Stimulated activated CD8-positive, alpha-beta memory T cell treated with anti-CD3 and anti-CD28 coated beads, Interleukin-7, amount 100 ng/mL, for 1 hour (primary cell): ENCODE measurements at places on chromosomes 4 and X.

DNA sequence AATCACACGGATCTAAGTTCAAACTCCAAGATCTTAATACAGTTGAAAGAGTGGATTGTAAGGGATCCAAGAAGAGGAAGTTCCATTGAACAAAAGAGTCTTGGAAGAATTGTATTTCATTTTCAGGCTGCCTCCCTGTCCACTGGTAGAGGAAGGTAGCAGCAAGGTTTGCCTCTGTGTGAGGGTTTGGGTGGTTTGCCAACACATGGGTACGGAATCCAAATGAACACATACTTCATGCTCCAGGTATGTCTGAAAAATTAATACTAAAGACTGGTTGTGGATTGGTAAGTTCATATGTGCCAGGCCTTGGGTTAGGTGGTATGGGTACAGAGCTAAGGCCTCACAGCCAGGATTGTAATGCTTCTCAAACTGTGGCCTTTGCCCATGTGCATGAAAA, 523.6 kb upstream of the BOD1L1 start:
- DNase-seq = no peak

DNA sequence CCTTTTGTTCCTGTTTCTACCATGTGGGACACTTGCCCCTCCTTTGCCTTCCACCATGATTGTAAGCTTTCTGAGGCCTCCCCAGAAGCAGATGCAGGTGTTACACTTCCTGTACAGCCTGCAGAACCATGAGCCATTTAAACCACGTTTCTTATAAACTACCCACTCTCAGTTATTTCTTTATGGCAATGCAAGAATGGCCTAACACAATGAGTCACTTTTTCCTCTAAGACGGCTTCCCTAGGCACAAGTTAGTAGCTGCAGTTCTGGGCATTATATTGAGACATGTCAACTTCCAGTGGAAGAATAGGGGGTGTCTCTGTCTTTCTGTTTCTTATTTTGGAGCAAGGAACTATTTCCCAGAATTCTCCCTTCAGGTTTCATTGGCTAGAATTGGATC, 32.9 kb upstream of the DIPK2B start:
- DNase-seq = no peak

DNA sequence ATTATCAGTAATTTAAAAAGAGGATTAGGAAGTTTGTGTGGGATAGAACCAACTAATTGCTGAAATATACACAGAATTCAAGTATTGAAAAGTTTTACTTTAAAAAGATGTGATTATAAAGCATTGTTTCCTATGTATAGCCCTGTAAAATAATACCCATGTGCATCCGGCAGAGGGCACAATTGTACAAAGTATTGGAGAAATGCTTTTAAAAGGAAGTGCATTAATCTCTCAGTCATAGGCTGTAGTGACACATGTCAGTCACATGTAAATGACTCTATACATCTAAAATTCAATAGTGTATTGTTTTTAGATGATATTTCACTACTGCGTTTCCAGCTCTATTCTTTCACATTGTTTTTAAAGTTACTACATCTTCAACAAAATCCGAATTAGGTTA, 9.7 kb upstream of the GEMIN8 start:
- DNase-seq = peak; percentile 11

- no peak for DNase-seq
Observed at GRCh38 chr4:15912961-15913630, 25.4 kb downstream of the FGFBP1 start.

DNA sequence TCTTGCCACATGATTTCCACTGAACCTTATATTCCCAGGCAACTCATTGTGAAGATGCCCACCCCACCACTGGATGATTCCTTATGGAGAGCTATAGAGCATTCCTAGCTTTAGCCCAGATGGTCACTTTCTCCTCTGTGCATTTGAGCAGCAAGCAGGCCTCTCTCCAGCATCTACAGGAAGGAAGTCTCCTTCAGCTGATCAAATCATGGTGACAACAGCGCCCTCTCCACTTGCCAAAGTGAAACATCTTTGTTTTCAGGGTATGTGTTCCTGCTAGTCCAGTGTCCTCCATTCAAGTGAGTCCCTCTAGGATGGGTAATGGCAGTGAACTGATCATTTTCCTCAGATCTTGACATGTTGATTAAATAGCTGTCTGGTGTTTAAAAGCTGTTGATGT, 10.9 kb upstream of the SYTL5 start:
- no peak for DNase-seq

DNA sequence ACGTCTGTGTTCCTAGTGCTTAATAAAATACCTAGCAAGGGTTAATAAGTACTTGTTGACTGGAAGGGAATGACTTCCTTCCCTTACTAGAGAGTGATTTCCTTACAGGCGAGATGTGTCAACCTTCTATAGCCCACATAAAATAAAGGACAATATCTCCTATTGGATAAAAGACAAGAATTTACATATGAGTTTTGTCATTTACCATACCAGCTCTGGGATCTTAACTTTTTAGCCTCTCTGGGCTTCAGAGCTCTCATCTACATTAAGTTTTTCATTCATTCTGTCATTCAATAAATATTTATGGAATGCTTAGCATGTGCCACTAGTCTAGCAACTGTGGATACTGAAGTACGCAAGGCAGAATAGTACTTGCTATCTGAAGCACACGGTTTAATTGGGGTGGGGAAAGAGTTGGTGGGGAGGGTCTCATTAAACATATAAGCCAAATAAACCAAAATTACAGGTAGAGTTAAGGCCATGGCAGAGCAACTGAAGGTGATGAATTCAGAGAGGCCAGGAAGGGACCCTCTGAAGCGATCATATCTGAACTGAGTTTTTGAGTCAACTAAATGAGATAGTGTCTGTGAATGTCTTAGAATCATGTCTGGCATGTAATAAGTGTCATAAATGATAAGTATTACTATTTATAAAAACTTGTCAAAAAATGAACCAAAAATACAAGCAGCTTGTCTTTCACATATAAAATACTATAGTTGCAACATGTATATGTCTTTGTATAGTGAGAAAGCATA, 91.6 kb upstream of the BMP2K start:
- no peak for DNase-seq

GRCh38 chrX:117538178-117539089, 578.2 kb downstream of the KLHL13 start:
- no peak for DNase-seq

DNA sequence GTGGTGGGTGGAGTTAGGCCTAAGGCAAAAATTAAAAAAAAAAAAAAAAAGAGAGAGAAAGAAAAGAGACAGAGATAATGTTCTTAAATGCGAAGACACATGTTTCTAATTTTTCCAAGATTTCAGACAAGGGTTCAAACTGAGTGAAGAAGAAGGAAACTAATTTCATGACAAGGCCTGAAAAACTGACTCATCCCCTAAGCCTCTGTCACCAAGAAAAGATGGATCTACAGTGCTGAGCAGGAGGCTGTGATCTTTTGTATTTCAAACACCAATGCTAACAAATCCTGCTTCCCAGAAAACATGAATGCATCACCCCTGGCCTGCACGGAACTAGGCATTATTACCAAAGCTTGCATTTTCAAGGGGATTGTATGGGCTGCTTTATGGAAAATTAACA, 75.3 kb downstream of the PPARGC1A start:
- no peak for DNase-seq

DNA sequence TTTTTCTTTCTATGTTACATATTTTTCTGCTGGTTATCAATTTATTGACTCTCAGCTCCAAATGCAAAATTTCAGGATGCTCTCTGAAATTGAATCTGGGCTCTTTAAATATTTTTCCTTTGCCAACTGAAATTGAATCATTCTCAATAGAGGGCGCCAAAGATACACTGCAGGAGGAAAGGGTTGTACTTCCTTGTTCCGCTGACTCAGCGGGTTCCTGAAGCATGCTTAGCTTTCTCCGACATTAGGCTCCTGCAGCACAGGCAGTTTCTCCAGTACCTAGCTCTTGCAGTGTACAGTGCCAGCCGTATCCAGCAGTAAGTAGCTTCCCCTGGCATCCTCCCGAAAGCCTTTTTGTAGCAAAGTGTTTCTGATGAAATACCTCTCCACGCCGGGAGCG, 28.8 kb upstream of the CFAP47 start:
- DNase-seq = no peak

- no peak for DNase-seq
Observed at GRCh38 chr4:75710246-75710645, 14.1 kb upstream of the USO1 start.

DNA sequence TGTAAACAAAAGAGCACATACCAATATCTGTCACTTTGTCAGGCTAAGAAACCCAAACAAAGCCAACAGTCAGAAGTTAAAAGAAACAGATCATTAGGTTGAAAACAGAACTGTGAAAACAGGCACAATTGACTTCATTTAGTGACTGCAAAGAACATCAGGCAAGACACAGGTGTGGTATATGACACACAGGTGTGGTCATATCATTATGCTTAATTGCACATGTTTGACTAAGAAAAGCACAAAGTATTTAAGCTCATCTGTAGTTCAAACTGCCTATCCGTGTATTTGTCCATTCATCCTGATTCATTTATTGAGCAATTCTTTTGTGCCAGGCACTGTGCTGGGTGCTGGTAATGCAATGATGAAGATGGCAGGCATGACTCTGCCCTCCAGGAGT, 150.7 kb downstream of the DEFB131A start:
- no peak for DNase-seq

DNA sequence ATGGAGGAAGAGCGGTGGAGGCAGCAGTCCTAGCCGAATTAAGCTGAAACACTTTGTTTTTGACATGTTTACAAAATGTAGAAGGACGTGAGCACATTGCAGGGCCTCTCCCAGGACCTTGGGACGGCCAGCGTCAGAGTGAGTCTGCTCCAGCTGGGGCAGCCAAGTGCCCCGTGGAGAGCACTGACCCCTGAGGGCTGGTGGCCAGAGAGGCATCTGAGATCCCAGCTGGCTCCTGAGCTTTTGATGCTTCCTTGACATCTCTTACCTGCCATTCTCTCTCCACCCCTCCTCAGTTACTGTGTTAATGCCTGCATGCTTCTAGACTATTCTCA, 24.7 kb downstream of the NAT8L start:
- no peak for DNase-seq

GRCh38 chr4:75555294-75556164, at the start of gene ODAPH:
Gene ODAPH, plus strand, starts transcription at chr4:75556066. Its CDS starts 17 bp downstream, at chr4:75556083.
- DNase-seq = no peak

DNA sequence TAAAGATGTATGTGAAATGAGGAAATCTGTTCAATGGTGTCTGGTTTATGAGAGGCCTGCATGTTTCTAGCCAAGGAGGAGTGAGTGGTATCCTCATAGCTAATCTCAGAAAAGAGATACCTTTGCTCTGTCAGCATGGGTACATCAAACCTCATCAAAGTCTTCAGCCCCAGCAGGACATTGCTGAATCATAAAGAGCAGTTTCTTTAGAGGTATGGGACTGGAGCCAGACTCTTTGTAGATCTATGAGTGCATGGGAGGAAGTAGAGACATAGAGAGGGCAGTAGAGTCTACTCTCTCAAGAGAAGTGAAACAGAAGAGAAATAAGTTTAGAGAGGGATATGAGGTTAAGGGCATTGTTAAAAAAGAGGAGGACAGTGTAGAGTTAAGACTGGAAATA, 1950.9 kb downstream of the ARAP2 start:
- DNase-seq = no peak

DNA sequence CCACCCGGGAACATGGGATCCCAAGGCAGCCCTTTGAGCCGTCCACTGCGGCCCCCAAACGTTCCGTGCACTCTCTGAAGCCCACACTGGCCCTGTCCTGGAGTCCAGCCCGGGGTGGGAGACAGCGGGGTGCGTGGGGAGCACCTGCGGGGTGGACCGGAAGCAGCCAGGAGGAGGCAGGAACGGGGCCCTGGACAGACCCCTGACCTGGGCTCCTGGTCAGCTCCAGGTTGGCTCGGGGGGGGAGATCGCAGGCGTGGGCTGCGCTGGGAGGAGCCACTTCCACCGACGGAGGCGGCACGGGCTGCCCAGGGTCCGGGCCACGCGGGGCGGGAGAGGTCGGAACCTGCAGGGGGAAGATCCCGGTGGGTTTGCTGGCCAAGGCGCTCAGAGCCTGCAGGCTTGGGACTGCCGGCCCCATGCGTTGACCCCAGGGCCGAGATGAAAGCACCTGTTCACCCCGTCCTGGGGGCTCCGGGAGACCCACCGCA, 5.7 kb upstream of the PLCXD1 start:
- no peak for DNase-seq

- no peak for DNase-seq
Observed at GRCh38 chrX:19544693-19545305, 29.5 kb upstream of the MAP3K15 start.

- no peak for DNase-seq
Observed at GRCh38 chrX:83416273-83416672, 91.8 kb upstream of the POU3F4 start.

DNA sequence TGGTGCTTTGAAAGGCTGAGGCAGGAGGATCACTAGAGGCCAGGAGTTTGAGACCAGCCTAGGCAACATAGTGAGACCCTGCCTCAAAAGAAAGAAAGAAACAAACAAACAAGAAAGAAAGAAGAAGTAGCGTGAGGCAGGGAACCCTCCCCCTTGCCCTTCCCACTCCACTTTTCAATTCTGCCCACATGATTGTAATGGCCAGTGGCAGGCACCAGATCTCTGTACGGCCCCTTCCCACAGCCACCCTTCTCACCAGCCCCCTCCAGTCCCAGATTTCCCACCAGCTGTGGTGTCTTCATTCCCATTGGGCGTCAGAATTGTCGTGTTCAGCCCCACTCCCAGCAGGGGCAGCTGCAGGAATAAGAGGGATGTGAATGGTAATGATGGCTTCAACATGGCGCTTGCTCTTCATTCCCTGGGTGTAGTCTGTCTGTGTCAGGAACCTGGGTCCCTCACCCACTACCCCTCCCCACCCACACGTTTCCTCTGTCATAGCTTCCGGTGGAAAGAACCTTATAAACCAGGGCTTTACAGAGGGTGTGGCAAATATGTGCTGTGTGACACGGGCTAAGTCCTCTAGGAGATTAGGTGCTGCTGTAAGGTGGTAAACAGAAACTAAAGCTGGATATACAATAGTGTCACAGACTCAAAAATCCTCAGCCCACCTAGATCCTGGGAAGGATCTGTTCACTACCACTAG, at the start of gene IL2RG:
TSS of gene IL2RG (minus strand) at position 437 of the 703 bp plus-strand sequence. CDS start at position 399, 38 bp downstream.
- peak; percentile 54 for DNase-seq

DNA sequence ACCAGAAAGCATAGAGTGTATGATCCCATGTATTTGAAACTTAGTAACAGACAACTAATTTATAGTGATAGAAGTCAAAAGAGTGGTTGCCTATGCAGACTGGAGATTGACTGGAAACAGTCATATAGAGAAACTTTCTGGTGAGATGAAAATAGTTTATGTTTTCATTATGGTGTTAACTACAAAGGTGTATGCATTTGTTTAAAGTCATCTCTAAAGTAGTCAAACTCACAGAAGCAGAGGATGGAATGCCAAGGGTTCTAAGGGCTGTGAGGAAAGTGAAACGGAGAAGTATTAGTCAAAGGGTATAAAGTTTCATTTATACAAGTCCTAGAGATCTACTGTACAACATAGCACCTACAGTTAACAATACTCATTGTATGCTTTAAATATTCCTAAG, 45.8 kb downstream of the ENOX2 start:
- DNase-seq = no peak

- no peak for DNase-seq
Observed at GRCh38 chr4:74534936-74535335, 90.0 kb downstream of the AREG start.

GRCh38 chr4:98166025-98166730, 22.9 kb upstream of the STPG2 start:
- DNase-seq = no peak
